ENCODE measurements at places on chromosomes 5 and 9.

DNA sequence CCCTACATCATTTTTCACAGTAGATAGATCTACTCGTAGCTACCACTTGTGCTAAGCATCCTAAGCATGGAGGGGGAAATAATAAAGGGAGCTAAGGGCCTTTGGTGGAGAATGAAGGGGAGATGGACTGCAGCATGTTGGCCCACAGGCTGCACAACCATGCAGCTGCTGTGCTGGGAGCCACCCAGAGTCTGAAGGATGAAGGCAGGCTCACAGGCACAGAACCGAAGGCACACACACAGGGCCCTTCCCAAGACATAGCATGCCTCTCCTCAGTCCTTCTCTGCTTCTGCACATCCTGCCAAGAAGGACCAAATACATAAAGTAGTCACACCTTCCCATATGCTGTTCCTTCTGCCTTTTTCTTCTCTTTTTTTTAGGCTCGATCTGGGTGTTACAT, 6.6 kb downstream of the FAM193B start:
- DNase-seq: no peak

DNA sequence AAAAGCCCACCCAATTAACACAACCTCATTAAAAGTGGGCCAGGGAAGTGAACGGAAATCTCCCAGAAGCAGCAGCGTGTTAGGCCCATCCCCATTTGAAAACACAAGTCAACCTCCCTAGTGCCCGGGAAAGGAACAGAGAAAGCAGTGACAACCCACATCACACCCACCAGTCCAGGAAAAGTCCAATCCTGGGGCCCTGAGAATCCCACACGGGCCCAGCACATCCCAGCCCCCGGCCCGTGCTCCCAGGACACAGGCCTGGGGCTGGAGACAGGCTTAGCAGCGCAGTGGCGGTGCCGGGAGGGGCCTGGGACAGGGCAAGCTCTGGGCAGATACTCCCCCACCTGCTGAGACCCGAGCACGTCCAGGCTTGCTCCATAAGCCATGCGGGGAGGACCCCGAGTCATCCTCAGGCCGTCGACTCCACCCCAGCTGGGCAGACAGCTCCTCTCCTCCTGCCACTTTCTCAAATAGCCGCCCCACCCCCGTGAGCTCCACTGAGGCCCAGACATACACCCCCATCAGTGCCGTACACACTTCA, 101.0 kb downstream of the KCNT1 start:
- no peak for DNase-seq

DNA sequence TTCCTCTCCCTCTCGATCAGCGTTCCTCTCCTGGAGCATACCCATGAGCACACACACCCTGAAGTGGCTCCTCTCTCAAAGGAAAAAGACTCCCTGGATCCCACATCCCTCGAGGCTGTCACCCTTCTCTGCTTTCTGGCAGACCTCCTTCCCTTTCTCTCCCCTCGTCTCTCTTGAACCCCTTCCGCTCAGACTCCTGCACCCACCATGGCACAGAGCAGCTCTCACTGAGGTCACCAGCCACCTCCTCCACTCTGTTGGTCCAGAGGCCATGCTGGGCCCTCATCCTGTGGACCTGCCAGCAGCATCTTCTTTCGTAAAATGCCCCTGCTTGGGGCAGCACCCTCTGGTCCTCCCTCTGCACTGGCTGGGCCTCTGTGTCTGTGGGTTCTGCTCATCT, 5.7 kb downstream of the B4GALT7 start:
- DNase-seq: no peak

- DNase-seq: no peak
Measured at GRCh38 chr5:103428411-103428871, 134.1 kb downstream of the NUDT12 start.

DNA sequence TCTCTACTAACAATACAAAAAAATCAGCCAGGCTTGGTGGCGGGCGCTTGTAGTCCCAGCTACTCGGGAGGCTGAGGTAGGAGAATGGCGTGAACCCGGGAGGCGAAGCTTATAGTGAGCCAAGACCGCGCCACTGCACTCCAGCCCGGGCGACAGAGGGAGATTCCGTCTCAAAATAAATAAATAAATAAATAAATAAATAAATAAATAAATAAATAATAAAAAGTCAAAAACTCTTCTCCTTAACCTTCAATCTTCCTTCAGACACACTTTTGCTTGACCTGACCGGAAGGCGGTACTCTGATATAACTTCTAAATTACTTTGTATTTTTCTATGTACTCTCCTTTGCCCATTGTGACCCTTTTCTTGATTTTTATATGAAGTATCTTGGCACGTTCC, 302.1 kb downstream of the SLF1 start:
- no peak for DNase-seq

- DNase-seq: no peak
Measured at GRCh38 chr5:179162351-179163235, 102.4 kb downstream of the ZNF354C start.

DNA sequence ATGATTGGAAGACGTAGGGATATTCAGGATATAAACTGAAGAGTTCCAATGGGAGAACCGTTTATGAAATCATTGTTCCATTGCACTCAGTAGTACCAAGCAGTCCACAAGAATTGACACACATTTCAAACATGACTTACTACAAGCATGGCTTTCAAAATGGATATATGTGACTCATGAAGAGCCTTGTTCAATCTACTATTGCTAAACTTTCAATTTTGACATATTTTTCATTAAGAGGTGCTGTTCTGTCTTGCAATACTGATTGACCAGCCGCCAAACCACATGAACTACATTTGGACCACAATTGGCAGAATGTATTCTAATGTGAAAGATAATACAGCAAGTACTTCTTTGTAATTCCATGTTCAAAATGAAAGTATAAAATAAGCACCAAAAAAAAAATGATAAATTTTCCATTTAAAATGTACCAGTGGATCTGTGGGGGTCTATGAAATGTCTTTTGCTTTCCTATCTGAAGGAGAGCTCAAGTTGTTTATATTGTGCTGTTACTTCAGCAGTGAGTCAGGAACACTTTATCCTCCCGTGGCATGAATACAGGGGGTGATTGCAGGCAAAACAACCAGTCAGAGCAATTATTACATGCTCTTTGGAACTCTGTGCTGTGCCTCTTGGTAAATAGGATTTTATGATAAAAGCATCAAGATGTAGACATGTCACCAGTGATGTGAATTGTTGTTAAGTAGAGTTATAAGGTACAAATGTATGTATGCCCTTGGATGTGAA, 366.0 kb downstream of the ARRDC3 start:
- no peak for DNase-seq

DNA sequence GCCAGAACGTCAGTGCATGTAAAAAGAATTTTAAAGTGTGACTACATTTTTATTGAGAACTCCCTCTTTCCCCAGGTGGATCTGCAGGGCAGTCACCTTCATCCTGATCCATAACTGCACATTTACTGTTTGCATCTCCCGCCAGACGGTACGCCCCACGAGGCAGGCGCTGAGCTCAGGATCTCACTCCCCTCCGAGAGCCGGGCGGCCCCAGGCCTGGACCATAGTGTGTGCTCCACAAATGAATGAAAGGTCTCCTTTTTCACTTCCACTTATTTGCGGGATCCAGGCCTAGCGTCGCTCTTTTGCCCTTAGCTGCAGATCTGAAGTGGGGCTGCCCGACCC, 378 bp downstream of the DROSHA start:
- DNase-seq: no peak

GRCh38 chr5:148909040-148909439, 82.6 kb downstream of the ADRB2 start:
- no peak for DNase-seq

DNA sequence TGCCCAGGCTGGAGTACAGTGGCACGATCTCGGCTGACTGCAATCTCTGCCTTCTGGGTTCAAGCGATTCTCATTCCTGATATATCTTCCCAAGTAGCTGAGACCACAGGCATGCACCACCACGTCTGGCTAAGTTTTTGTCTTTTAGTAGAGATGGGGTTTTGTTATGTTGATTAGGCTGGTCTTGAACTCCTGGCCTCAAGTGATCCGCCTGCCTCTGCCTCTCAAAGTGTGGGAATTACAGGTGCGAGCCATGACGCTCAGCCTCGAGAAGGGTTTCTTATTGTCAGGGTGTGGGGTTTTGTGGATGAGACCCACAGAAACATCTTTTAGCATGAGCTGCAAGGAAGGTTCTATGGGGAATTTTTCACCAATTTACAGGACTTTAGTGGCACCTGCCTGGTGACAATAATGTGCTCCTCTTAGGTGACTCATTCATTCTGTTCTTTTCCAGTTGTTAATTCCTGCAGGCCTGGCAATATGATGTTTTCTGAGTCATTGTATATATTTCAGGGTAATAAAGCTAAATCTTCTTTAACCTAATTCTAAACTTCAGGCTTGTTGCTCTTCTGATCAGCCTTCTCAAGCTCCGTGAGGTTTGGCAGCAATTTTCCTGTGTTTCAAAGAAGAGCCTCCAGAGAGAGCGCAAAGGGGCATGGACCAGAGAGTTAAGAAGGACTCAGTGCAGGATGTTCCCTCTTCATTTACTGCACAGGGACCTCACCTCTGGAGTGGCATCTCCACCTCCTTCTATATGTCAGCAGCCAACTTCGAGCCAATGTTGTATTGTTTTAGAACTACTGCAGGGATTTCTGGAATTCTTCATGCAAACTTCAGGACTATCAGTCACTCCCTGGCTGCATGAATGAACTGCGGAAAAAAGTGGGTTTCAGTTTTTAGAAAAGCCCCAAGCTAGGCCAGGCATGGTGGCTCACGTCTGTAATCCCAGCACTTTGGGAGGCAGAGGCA, 77.8 kb upstream of the ZNF618 start:
- DNase-seq: no peak

GRCh38 chr5:91367908-91368648, 15.0 kb downstream of the ARRDC3 start:
- DNase-seq: no peak

DNA sequence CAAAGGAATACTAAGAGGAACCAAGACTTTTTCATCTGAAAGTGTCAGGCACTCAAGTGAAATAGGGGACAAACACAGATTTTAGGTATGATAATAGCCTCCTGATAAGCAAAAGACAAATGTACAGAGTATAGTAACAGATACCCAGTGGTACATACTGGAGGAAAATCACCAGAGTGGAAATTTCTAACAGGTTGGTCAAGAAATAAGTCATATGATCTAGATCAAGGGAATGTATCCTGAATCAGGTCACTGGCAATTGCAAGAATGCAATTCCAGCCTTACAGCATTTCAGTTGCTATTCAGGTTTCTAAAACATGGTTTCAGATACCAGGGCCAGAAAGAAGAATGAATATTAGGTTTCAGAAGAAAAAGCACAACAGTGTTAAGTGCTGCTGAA, 82.2 kb upstream of the SLCO6A1 start:
- no peak for DNase-seq

- DNase-seq: peak; percentile 44
Measured at GRCh38 chr5:759111-759751, 25.3 kb downstream of the ZDHHC11B start.

- no peak for DNase-seq
Measured at GRCh38 chr5:8508231-8508630, 639.3 kb downstream of the MTRR start.

- DNase-seq: no peak
Measured at GRCh38 chr9:92720807-92721535, 43.7 kb downstream of the BICD2 start.

DNA sequence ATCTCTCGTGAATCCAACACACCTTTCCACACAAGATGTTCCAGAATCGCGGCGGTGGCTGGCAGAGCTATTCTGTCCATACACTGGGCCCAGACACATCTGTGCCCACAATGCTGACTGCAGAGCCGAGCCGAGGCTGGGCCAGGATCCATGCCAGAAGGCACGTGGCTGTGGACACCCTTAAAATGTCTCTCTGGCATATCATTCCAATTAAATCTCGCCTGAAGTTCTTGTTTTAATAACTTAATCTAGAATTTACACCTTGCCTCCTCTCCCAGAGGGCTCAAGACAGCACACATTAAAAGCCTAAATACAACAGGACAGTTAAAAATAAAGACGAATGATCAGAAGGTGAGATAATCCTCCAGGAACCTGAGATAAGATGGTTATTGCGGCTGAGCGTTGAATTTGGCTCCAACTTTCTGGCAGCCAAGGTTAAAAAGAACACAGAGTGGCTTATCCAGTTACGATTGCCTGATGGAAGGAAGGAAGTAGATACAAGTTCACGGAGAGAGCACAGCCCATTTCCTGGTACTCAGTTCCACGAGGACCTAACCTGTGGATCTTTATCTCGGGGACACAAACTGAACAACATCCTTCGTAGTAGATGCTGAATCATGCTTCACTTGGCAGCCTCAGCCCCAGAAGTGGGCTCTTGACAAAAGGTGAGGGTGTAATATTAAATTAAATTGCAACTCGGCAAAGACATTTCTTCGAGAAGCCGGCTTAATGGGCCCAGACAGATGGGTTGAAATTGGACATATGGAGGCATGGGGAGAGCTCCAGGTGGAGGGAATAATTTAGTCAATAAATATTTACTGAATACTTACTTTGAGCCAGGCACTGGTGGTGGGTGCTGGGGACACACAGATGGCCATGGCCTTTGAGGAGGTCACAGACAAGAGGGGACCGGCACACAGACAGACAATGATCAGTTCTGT, 86.0 kb upstream of the TBC1D2 start:
- no peak for DNase-seq

DNA sequence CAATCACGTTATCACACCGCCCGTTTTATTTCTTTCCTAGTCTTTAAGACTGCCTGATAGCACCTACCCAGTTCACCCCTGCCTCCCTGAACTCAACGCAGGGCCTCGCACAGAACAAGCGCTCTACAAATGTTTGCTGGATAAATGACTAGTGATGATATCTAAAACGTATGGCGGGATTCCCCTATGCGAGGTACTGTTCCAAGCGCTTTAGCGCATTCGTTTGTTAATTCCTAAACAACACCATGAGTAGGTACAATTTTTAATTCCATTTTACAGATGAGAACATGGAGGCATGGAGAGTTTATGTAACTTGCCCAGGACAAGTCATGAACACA, 6.6 kb downstream of the POU4F3 start:
- DNase-seq: no peak

DNA sequence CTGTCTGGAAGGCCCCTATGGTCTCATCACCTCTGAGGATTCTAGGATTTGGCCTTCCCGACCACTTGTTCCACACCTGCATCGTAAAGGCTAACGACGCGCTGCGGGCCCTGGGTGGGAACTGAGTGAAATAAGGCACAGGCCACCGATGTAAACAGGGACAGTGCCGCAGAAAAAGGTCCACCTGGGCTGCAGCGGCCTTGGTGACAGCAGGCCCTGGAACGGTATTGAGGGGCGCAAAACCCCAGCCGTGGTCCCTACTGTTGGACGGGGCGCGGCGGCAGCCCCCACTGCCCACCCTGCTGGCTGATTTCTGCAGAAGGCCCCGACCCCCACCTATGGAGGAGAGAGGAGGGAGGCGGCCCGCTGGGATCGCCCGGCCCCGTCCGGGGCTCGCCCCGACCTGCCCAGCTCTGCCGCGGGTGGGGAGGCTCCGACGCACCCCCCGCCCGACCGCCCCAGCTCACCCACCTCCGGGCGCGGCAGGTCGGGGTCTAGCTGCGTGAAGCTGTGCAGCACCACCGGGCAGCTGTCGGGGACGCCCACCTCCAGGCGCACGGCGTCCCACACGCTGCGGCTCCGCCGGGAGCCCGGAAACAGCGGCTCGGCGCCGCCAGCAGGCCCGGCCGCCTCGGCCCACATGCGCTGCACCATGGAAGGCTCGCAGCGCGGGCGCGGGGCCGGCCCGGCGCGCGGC, 391 bp downstream of the RALGDS start:
- DNase-seq: no peak

GRCh38 chr9:19423163-19423562, 14.4 kb downstream of the ACER2 start:
- no peak for DNase-seq

- DNase-seq: no peak
Measured at GRCh38 chr5:83482961-83483360, 11.4 kb downstream of the VCAN start.
